ENCODE measurements at places on chromosomes 12 and 14. TPM values are rescaled to one million over a fixed set of nuclear protein-coding genes. Genes with fewer than 3 reads are reported as not detected.

DNA sequence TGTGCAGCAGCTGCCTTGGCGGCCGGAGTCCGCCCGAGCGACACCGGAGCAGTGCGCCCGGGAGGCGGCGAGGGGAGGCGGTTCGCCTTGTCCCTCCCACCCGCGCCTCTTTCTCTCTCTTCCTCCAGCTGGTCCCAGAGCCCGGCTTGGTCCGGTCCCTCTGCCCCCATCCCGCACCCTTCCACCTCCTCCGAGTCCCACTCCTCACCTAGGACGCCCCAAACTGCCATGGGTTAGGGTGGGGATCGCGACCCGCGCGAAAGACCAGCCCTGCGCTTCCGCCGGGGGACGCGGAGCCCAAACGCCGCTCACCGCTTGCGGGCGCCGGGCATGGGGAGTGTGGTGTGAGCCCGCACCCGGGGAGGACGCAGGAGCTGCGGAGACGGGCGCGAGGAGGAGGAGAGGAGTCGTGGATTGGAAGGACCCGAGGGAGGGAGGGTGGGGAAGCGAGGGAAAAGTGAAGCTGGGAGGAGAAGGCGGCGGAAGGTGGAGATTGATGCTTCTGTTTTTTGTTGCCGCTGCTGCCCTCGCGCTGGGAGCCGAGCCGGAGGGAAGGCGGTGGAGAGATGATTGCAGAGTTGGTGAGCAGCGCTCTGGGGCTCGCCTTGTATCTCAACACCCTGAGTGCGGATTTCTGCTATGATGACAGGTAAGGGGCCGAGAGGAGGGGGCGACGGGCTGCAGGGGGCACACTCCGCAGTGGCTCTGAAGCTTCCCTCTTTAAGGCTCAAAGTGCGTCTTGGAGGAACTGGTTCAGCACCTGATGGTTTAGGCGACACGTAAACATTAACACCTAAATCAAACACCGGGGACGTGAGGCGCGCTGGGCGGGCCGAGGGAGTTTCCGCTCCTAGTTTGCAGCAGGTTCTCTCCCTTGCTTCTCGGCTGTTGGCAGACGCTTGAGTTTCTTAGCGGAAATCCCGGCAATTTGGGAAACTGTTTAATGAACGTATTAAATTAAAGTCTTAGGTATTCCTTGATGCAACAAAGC is 610 bp downstream of the TMTC2 start:
- H3K27ac ChIP-seq, result peak overlapping the region; percentile 86
- H3K27me3 ChIP-seq, result peaks cover 3% of the 10 kb centered on the region
- peaks cover 26% of the 10 kb centered on the region for H3K4me1 ChIP-seq
- peak overlapping the region; percentile 97 for H3K4me3 ChIP-seq
- H3K36me3 ChIP-seq, result no peaks in the 10 kb centered on the region

DNA sequence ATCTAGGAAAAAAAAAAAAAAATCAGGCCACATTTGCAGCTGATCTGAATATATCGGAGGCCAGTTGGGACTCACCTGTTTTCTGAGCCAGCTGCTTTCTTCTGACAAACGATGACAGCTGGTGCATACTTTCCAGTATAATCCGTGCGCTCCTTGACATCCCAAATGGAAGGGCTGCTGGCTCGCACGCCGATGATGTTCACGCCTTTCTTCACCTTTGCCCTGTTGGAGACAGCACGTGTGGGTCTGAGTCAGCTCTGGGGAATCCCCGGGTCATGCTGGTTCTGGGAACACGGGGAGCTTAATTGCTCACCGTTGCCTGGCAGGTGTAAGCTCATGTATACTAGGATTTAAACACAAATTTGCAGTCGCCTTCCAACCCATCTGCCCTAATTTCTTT is 372.8 kb downstream of the TMEM132D start:
- DNase-seq, result no peak
- H3K4me1 ChIP-seq, result peaks cover 9% of the 10 kb centered on the region
- no peak overlapping the region for H3K27ac ChIP-seq
- H3K36me3 ChIP-seq, result peaks cover 5% of the 10 kb centered on the region
- H3K27me3 ChIP-seq, result peaks cover 2% of the 10 kb centered on the region

DNA sequence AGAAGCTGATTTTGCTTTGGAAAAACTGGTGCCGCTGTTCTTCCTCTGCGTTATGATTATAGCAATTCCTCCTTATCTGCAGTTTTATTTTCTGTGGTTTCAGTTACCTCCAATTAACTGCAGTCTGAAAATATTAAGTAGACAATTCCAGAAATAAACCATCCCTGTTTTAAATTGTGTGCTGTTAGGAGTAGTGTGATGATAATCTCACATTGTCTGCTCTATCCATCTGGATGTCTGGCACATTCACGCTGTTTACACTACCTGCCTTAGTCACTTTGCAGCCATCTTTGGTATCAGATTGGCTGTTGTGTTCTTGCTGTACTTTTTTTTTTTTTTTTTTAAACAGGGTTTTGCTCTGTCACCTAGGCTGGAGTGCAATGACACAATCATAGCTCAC is 141.0 kb downstream of the GRIP1 start:
- H3K4me1 ChIP-seq, result no peaks in the 10 kb centered on the region
- H3K27me3 ChIP-seq, result no peaks in the 10 kb centered on the region
- no peak overlapping the region for H3K4me3 ChIP-seq
- no peaks in the 10 kb centered on the region for H3K36me3 ChIP-seq
- DNase-seq, result no peak
- H3K27ac ChIP-seq, result no peak overlapping the region

DNA sequence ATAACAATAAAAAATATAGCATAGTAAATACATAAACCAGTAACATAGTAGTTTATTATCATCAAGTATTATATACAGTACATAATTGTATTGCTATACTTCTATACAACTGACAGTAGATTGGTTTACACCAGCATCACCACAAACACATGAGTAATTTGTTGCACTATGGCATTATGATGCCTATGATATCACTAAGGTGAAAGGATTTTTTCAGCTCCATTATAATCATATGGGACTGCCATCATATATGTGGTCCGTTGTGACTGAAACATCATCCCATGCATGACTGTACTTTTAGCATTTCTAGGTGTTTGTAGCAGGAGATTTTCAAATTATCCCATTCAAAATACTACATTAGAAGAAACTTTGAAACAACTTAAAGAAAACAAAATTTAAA is 77.8 kb downstream of the IFT81 start:
- H3K36me3 ChIP-seq, result peaks cover 9% of the 10 kb centered on the region
- no peaks in the 10 kb centered on the region for H3K27me3 ChIP-seq
- H3K4me3 ChIP-seq, result no peak overlapping the region

The KLHL42 gene
- total RNA-seq, result 65.3 TPM
